ENCODE measurements at places on chromosomes 4 and X.

DNA sequence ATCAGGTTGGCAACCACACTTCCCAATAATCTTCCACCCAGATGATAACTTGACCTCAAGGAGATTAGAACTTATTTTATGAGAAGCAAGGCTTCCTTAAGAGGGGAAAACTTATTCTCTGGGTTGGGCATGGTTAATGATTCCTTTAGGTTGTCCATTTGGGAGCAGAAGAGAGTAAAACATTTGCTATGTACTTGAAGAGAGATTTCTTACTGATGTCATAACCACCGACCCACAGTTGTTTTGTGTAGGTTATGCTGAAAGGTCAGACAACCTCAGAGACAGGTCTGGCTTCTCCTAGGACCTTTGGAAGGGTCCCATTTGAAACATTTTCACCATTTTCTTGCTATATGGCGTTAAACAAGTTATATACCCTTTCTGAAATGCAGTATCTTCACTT is 56.1 kb downstream of the FAM114A1 start:
- no peak for DNase-seq

- no peak for DNase-seq
Observed at GRCh38 chrX:148929686-148930085, 429.3 kb downstream of the AFF2 start.

DNA sequence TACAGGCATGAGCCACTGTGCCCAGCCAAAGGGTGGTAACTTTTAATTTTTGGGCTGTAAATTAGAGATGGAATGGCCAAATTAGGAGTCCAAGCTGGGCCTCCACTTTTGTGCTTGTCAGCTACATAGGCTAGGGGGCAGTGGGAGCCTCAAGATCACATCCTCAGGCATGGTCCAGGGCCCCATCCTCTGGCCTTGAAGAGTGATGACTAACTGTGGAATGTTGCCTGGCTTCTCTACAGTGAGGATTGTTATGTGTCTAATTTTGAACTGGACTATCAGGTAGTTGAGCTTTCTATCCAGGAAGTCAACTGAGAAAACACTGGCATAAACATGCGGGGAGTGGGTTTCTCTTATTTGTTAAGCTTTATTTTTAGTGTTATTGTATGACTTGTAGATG is 33.0 kb downstream of the CCNG2 start:
- no peak for DNase-seq

- no peak for DNase-seq
Observed at GRCh38 chrX:19544693-19545305, 29.5 kb upstream of the MAP3K15 start.

DNA sequence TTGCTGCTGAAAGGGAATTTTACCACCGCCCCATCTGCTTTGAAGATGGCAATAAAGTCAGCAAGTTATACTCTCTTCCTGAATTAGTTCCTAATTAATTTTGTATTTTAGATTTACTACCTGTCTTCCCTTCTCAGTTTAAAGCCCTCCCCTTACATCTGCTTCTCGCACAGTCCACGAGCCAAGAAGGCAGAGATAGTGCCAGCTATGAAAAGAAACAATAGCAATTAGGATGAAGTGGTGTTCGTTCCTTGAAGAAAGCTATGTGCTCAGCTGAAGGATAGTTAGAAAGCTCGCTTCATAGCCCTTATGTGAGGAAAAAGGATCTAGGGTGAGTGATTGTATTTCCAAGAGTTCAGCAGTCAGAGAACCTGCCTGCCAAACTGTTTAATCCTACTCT is 1678.8 kb upstream of the TENM3 start:
- DNase-seq, result no peak

GRCh38 chr4:127849505-127850234 is 31.0 kb upstream of the PLK4 start:
- no peak for DNase-seq

GRCh38 chrX:85378461-85378860 is 1.0 kb downstream of the POF1B start:
- no peak for DNase-seq

GRCh38 chr4:34814266-34814665 is 1430.0 kb downstream of the ARAP2 start:
- no peak for DNase-seq

DNA sequence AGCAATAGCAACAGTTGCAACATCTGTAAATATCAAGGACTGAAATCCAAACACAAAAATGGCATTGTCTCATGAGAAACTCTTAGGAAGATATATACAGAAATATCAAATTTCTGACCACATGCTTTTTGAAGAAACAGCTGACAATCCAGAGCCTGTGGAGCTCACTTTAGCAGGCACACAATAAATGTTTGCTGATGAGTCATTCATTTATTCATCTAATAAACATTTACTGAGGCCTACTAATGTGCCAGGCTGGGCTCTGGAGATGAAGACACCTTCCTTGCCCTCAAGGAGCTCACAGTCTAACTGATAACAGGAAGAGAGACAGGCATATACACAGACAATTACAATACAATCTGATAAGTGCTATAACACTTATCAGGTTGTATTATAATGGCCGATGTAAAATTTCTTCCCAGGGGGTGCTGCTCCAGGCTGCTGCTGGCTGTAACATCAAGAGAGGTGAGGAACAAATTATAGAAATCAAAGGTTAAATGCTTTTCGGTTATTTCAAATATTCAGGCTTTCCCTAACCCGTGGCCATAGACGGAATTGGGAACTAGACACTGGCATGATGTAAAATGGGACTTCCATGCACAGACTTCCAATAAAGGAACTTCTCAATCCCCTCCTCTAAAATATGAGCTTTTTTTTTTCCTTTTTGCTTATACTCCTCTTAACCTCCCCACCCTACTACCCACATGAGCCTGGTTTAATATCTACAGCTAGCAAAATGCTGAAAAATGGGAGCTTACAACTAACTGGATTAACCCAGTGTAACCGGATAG is 16.8 kb upstream of the ZCCHC13 start:
- no peak for DNase-seq

DNA sequence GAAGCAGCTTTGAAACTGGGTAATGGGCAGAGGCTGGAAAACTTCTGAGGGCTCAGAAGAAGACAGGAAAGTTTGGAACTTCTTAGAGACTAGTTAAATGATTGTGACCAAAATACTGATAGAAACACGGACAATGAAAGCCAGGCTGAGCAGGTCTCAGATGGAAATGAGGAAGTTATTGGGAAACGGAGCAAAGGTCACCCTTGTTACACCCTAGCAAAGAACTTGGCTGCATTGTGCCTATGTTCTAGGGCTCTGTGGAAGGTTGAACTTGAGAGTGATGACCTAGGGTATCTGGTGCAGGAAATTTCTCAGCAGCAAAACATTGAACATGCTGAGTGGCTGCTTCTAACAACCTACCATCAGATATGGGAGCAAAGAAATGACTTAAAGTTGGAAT is 50.8 kb upstream of the FBXW7 start:
- no peak for DNase-seq

GRCh38 chr4:167234316-167234881 is at the start of gene SPOCK3:
Gene SPOCK3 (minus strand): TSS chr4:167234494.
- DNase-seq, result no peak

GRCh38 chr4:15963576-15963975 is 601 bp upstream of the FGFBP2 start:
- DNase-seq, result no peak

GRCh38 chr4:33411182-33411581 is 2691.0 kb downstream of the PCDH7 start:
- DNase-seq, result no peak

DNA sequence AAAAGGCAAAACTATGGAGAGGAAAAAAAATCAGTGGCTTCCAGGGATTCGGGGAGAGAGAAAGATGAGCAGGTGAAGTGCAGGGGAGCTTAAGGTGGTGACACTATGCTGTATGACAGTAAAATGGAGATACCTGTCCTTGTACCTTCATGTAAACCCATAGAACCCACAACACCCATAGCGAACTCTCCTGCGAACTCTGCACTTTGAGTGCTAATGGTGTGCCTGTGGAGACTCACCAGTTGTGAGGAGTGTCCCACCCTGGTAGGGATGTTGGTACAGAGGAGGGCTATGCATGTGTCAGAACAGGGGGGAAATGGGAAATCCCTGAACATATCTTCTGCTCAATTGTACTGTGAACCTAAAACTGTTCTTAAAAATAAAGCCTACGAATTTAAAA is 42.8 kb downstream of the HMX1 start:
- DNase-seq, result no peak

Measured in gastrocnemius medialis (tissue), 4 donors.